Bronchial epithelial cell (primary cell): ENCODE measurements at places on chromosomes 12 and 14. TPM values are rescaled to one million over a fixed set of nuclear protein-coding genes. Genes with fewer than 3 reads are reported as not detected.

The NGDN gene
- total RNA-seq = 61.6 and 67.4 TPM in 2 replicates

The PTGER2 gene
- under 0.01 TPM in 1 of 2 replicates, not detected in the other for total RNA-seq

The SLC17A8 gene
- total RNA-seq = not detected in 2 replicates

DNA sequence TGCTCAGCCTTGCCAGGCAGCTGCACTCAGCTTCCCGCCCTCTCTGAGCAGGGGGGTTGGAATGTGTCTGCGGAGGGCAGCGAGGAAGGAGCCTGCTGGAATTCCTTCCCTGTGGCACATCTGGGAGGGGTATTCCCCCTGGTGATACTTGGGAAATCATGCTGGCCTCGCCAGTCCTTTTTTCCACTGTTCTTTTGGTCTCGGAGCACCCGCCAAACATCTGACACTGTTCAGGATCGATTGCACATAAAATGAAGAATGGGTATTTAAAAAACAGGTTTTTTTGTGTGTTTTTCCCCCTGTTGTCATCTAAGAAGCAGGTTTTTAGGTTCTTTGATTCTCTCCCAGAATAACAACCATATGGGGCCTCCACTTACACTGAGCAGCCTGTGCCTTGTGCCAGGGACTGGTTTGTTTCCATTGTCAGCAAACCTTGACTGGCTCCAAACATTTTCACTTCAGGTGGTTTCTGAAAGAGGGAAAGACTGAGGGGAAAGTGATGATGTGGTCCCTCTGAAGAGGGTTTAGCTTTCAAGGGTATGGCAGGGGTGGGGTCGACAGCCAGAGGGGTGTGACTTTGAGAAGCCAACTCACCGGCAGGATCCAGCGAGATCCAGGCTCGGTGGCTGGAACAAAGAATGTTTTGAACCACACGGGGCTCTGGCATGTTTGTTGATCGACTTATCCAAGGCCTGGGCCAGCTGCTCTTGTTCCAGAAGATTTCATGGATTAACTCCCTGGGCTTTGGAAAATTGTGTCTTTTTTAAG, 215.1 kb downstream of the CACNA1C start:
- no peak for DNase-seq

- DNase-seq = no peak
Observed at GRCh38 chr12:93847517-93848474, 170.6 kb downstream of the CRADD start.

DNA sequence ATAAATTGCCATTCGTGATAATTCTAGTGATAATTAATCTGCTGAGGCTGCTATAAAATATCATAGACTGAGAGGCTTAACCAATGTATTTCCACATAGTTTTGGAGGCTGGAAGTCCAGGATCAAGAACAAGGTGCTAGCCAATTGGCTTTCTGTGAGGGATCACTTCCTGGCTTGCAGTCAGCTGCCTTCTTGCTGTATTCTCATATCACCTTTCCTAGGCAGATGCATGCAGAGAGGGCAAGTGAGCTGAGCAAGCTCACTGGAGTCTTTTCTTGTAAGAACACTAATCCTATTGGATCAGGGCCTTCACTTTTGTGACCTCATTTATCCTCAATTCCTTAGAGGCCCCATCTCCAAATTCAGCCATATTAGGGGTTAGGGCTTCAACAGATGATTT, 640.7 kb downstream of the DIO2 start:
- no peak for DNase-seq

GRCh38 chr12:74646831-74647230, 109.2 kb downstream of the ATXN7L3B start:
- DNase-seq = peak; percentile 24

GRCh38 chr12:22256041-22256441, 78.5 kb downstream of the ST8SIA1 start:
- no peak for DNase-seq

GRCh38 chr14:68293404-68293803, 473.8 kb downstream of the RAD51B start:
- DNase-seq = no peak

DNA sequence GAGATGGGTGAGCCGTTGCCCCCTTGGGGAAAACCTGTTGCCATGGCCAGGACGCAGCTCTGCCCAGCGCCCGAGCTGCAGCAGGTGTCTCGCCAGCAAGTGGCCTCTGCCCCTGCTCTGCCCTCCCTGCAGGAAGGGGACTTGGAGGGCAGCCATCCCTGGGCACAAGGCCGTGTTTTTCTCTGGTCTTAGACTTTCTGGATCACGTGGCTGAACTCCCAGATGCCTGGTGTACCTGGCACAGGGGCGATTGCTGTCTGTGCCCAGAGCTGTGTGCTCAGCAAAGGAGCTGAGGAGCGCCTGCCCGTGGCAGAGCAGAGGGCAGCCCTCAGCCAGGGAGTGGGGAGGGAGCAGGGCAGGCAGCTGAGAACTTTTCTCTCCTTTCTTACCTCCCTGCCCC, 38.0 kb downstream of the TMEM63C start:
- no peak for DNase-seq

The DCTN2 gene
- 65.8 and 87.9 TPM in 2 replicates for total RNA-seq

GRCh38 chr12:30457621-30458289, 237.9 kb downstream of the IPO8 start:
- DNase-seq = peak; percentile 89

GRCh38 chr14:90446405-90446804, 49.6 kb downstream of the CALM1 start:
- DNase-seq = peak; percentile 30

GRCh38 chr12:49348781-49349180, 2.1 kb downstream of the DNAJC22 start:
- DNase-seq = no peak

DNA sequence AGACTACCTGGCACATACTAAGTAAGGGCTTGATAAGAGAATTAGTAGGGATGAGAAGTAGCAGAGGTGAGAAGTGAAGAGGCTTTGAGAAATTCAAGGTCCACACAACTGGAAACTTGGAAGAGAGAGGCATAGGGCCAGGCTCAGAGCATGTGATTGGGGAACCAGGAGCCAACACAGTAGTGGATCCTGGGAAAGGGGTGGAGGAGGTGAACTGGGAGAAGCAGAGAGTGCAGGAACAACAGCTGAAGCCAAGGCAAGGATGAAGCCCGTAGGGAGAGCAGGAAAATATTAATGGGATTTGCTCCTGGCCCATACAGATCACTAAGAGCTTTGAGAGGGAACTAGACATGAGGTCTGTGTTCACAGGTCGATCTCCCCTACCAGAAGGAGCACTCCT, 1.4 kb upstream of the ITGB7 start:
- DNase-seq = no peak

GRCh38 chr12:34401659-34402227, 379.4 kb downstream of the ALG10 start:
- DNase-seq = no peak

The GYS2 gene
- 0.26 TPM in 1 of 2 replicates, not detected in the other for total RNA-seq

GRCh38 chr12:114220311-114220710, 185.6 kb downstream of the TBX5 start:
- DNase-seq = no peak

The BEST3 gene
- not detected in 2 replicates for total RNA-seq

- peak; percentile 55 for DNase-seq
Observed at GRCh38 chr12:105522166-105522825, 191.8 kb downstream of the C12orf75 start.

- DNase-seq = peak; percentile 40
Observed at GRCh38 chr14:45251912-45252311, 1.1 kb downstream of the MIS18BP1 start.

GRCh38 chr12:7642876-7643309, 22.8 kb downstream of the APOBEC1 start:
- DNase-seq = no peak

- DNase-seq = peak; percentile 30
Observed at GRCh38 chr12:105910030-105910429, 228.7 kb downstream of the NUAK1 start.

The TRIM9 gene
- total RNA-seq = under 0.01 and 0.26 TPM in 2 replicates

GRCh38 chr14:34328178-34328577, 133.9 kb downstream of the SPTSSA start:
- no peak for DNase-seq

- DNase-seq = no peak
Observed at GRCh38 chr14:72565917-72566316, 328.0 kb downstream of the DPF3 start.

- no peak for DNase-seq
Observed at GRCh38 chr12:51846911-51847642, 1.4 kb downstream of the FIGNL2 start.

The TTC8 gene
- total RNA-seq = 9.0 and 11.3 TPM in 2 replicates

- DNase-seq = no peak
Observed at GRCh38 chr12:55659486-55660385, 23.0 kb downstream of the OR10P1 start.

The SMIM41 gene
- 0.13 and 0.26 TPM in 2 replicates for total RNA-seq

DNA sequence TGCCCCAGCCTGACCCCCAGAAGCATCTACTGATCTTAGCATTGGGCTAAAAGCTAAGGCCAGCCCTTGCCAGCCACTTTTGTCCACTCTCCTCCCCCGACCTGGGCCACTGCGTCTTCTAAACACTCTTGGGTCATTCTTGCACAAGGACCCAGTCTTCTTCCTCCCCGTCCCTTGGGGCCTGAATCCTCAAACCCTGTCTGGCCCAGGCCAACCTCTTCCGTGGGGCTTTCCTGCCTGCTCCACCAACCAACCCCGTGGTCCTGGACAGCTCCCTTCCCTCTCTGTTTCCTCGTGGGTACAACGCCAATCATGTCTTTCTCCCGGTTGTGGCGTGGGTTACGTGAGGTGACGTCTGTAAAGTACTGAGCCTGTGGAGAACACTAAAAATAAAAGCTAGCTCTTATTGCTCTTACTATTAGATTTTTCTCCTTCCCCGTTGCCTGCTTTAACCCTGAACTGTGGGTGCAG, 21.5 kb downstream of the FAM222A start:
- no peak for DNase-seq

DNA sequence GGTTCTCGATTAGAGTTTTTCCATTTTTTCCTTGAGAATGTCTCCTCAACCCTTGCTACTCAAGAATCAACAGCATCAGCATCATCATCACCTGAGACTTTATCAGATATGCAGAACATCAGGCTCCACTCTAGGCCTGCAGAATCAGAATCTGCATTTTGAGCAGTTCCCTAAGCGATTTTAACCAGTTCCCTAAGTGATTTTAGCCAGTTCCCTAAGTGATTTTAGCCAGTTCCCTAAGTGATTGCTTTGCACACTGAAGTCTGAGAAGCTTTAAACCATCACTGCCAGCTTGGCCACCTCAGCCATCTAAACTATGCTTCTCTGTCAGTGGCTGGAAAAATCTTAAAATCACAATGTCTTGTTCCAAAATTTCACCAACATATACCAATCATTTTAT, 29.4 kb upstream of the SLC38A1 start:
- no peak for DNase-seq

The PZP gene
- total RNA-seq = not detected in 2 replicates

DNA sequence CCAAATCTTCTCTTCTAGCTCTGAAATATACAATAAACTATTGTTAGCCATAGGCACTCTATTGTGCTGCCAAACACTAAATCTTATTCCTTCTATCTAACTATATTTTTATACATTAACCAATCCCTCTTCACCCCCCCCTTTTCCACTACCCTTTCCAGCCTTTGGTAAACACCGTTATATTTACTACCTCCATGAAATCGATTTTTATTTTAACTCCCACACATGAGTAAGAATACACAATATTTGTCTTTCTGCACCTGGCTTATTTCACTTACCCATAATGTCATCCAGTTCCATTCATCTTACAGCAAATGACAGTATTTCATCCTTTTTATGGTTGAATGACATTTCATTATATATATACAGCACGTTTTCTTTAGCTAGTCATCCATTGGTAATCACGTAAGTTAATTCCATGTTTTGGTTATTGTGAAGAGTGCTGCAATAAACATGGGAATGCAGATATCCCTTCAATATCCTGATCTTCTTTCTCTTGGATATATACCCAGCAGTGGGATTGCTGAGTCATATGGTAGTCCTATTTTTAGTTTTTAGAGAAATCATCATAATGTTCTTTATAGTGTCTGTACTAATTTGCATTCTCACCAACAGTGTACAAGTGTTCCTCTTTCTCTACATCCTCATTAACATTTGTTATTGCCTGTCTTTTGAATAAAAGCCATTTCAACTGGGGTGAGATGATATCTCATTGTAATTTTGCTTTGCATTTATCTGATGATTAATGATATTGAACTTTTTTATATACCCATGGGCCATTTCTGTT, 34.2 kb upstream of the PLBD1 start:
- no peak for DNase-seq

GRCh38 chr12:53694756-53695151, 18.9 kb upstream of the ATP5MC2 start:
- no peak for DNase-seq

GRCh38 chr14:80805136-80805535, 136.4 kb downstream of the CEP128 start:
- DNase-seq = peak; percentile 14

The FGF6 gene
- total RNA-seq = not detected in 2 replicates

The IL26 gene
- not detected in 2 replicates for total RNA-seq

DNA sequence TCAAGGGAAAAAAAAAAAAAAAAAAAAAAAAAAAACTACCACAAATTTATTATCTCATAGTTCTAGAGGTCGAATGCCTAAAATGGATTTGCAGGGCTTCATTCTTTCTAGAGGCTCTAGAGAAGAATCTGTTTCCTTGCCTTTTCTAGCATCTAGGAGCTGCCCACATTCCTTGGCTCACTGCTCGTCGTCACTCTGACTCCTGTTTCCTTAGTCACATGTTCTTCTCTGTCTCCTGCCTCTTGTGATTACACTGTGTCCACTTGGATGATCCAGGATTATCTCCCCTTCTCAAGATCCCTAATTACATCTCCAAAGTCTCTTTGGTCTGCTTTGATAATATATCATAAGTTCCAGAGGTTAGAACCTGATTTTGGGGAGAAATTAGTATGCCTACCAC, 88.7 kb downstream of the HECTD1 start:
- DNase-seq = no peak

The OR4K2 gene
- total RNA-seq = not detected in 2 replicates

DNA sequence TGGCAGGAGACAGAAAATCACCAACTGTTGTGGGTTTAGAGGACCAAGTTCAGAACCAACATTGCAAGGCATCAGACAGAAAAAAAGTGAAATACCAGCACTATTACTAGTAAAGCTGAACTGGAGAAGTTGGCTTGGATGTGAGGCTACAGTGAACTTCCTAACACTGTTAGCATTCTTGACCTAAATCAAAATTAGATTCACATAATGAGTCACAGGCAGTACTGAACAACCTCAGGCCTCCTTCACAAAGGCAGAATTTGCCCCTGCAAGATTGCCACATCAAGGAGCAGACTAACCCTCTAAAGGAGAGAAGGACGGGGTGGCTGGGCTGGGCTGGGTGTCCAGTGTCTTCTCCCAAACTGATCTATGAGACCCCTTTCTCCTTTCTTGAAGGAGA, 539.7 kb downstream of the SNAPC1 start:
- peak; percentile 24 for DNase-seq

DNA sequence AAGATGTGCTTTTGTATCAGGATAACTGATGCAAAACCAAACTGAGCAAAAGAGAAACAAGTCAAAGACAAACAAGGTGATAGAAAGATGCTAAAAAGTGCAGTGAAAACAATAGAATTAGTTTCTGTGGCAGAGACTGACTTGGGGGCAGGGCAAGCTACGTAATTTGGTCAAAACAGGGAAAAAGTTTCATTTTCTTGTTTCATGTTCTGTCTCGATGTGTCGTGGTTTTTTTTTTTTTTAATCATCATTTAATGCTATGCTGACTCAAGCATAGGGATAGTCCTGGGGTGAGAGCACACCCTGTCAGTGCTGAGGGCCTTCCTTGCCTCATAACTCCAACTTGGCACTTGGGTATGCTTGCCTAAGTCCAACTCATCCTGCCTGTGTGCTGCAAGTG, 144.1 kb upstream of the PTPRQ start:
- no peak for DNase-seq

- peak; percentile 33 for DNase-seq
Observed at GRCh38 chr12:67726868-67727267, 78.3 kb downstream of the DYRK2 start.

GRCh38 chr12:56221232-56221756, 428 bp downstream of the RNF41 start:
- DNase-seq = peak; percentile 23

GRCh38 chr12:18217966-18218365, 43.4 kb upstream of the PIK3C2G start:
- DNase-seq = peak; percentile 66
